GM23248 (cell line): ENCODE measurements at places on chromosomes 16 and 17. TPM values are rescaled to one million over a fixed set of nuclear protein-coding genes. Genes with fewer than 3 reads are reported as not detected.

SDK2 gene
- total RNA-seq = under 0.01 TPM in 1 of 2 replicates, not detected in the other

DNA sequence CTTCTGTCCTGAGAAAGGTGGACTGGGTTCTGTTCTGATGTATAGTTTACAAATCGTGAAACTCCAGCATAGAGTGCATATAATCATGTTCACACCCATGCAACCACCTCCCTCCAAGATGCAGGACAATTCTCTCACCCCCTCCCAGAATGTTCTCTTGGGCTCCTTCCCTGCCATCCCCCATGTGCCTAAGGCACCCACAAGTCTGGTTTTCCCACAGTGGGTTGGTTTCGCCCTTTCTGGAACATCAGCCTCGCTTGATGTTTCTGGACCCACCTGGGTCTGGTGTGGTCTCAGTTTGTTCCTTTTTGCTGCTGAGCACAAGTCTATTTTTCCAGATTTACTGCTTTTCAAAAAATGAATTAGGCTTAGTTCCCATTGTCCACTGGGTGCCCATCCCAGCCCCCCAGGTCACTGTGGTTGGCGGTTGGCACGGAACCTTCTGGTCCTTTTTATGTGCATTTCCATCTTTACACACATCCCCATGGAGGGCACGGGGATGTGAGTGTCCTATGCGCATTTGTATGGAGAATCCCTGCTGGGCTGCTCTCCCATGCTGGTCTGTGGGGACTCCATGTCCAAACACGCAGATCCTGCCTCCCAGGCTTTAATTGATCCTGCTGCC is 19.0 kb downstream of the MAP2K3 start:
- no peaks in the 10 kb centered on the region for H3K4me1 ChIP-seq
- peaks cover 23% of the 10 kb centered on the region for H3K36me3 ChIP-seq
- no peak overlapping the region for H3K4me3 ChIP-seq
- DNase-seq = no peak
- no peak overlapping the region for H3K27ac ChIP-seq
- no peaks in the 10 kb centered on the region for H3K27me3 ChIP-seq

DNA sequence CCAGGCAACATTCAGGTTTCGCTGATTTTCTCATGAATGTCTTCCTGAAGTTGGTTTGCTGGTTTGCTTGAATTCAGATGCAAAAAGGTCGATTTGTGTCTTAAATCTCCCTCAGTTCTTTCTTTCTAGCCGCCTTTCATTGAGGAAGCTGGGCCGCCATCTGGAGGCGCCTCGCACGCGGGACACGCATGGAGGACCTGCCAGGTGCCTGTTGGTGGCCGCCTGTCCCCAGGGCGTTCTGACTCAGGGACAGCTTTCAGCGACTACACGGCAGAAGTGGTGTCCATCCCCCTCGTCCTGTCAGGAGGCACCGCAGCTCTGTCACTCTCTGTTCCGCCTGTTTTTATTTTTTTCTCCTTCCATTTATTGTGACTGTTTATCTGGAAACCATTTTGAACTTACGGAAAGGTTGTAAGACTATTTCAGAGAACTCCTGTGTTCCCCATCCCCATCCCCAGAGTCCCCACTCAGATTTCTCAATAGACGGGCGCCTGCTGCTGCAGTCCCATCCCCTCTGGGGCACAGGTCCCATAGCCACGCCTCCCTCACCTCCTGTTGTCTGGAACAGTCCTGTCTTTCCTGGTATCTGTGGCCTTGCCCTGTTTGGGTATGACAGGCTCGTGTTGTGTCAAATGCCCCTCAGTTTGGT is 33.2 kb downstream of the COX4I1 start:
- peaks cover 47% of the 10 kb centered on the region for H3K27me3 ChIP-seq
- no peak for DNase-seq
- H3K4me1 ChIP-seq = no peaks in the 10 kb centered on the region
- no peak overlapping the region for H3K4me3 ChIP-seq
- H3K27ac ChIP-seq = no peak overlapping the region

CIBAR2 gene
- total RNA-seq = not detected in 2 replicates

DNA sequence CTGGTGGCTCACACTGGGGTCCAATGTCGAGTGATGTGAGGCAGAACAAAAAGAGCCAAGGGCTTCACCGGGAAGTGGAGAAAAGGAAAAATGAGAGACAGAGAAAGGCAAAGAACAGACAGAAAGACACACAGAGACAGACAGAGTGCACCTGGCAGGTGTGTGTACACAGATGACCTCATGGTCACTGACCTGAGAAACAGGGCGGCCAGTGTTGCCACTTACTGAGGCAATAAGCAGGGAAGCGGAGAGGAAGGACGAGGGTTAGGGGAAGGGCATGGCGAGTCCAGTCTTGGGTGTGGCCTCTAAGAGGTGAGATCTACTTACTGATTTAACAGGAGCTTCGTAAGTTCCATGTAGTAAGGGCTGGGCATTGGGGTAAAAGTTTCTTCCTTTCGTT is 7.5 kb downstream of the GINS2 start:
- H3K4me3 ChIP-seq = no peak overlapping the region
- no peak overlapping the region for H3K27ac ChIP-seq
- H3K36me3 ChIP-seq = peaks cover 8% of the 10 kb centered on the region; the same call in 1 of the 2 replicates
- H3K4me1 ChIP-seq = no peaks in the 10 kb centered on the region
- DNase-seq = no peak

- no peaks in the 10 kb centered on the region for H3K27me3 ChIP-seq
- H3K4me1 ChIP-seq = peaks cover 35% of the 10 kb centered on the region
- H3K4me3 ChIP-seq = peak overlapping the region; percentile 34; the same call in 1 of the 2 replicates
- peaks cover 39% of the 10 kb centered on the region for H3K36me3 ChIP-seq
- H3K27ac ChIP-seq = peak overlapping the region; percentile 33
- DNase-seq = peak; percentile 63
Measured at GRCh38 chr17:67358612-67359011, 7.8 kb downstream of the PSMD12 start.

GRCh38 chr17:2636169-2636930 is 42.9 kb downstream of the PAFAH1B1 start:
- no peak overlapping the region for H3K27ac ChIP-seq
- H3K4me1 ChIP-seq = peaks cover 4% of the 10 kb centered on the region; the same call in 1 of the 2 replicates
- H3K27me3 ChIP-seq = no peaks in the 10 kb centered on the region
- no peak for DNase-seq
- no peak overlapping the region for H3K4me3 ChIP-seq

GRCh38 chr17:32520737-32521404 is 34.1 kb downstream of the CDK5R1 start:
- no peaks in the 10 kb centered on the region for H3K27me3 ChIP-seq
- peaks cover 13% of the 10 kb centered on the region for H3K4me1 ChIP-seq

KRT20 gene
- total RNA-seq = not detected in 2 replicates

XYLT2 gene
- total RNA-seq = 43.6 and 70.1 TPM in 2 replicates

SMG6 gene
- 34.9 and 63.1 TPM in 2 replicates for total RNA-seq

GRCh38 chr17:61496174-61496956 is 44.1 kb downstream of the TBX4 start:
- H3K27me3 ChIP-seq = 0 out of 2 replicates have a peak, but pooled peaks cover 5% of the 10 kb centered on the region
- no peak overlapping the region for H3K27ac ChIP-seq
- no peaks in the 10 kb centered on the region for H3K36me3 ChIP-seq
- DNase-seq = no peak

DNA sequence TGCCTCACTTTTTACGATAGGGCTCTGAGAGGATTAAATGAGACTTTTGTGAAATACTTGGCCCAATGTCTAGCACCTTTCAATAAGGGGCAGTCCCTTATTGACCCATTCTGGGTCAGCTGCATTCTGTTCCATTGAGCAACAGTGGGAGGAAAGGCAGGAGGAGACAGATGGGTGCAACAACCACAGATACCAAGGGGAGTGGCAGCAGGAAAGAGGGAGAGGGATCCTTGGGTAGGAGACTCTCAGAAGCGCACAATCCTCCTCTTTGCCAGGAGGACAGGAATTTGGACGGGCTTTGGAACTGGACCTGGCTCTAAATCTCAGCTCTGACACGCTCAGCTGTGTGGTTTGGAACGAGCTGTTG is 3.5 kb downstream of the PIPOX start:
- H3K4me1 ChIP-seq = peaks cover 6% of the 10 kb centered on the region; the same call in 1 of the 2 replicates
- no peaks in the 10 kb centered on the region for H3K36me3 ChIP-seq
- peaks cover 31% of the 10 kb centered on the region for H3K27me3 ChIP-seq
- H3K4me3 ChIP-seq = no peak overlapping the region
- DNase-seq = no peak

DNA sequence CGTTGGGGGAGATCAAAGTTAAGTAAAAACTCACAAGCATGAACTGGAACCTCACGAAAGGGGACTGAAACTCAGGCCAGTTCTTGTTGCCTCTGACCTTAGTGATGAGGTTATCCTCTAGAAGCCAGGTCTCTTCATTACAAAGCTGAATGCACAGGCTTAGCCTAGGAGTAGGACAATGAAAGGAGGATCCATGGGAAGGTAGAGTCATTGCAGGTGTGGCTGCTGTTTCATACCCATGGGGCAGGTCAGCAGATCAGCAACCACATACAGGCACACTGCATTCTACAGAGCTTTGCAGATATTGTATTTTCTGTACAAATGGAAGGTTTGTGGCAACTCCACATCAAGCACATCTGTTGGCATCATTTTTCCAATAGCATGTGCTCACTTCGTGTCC is 341.3 kb upstream of the SOX9 start:
- H3K36me3 ChIP-seq = no peaks in the 10 kb centered on the region
- H3K27me3 ChIP-seq = no peaks in the 10 kb centered on the region
- DNase-seq = no peak
- no peak overlapping the region for H3K27ac ChIP-seq
- peaks cover 7% of the 10 kb centered on the region; the same call in 1 of the 2 replicates for H3K4me1 ChIP-seq

GRCh38 chr16:85209526-85210121 is 97.4 kb upstream of the CIBAR2 start:
- peaks cover 48% of the 10 kb centered on the region for H3K4me1 ChIP-seq
- H3K4me3 ChIP-seq = no peak overlapping the region
- no peaks in the 10 kb centered on the region for H3K27me3 ChIP-seq
- H3K27ac ChIP-seq = peak overlapping the region; percentile 95
- H3K36me3 ChIP-seq = no peaks in the 10 kb centered on the region
- no peak for DNase-seq

GRCh38 chr17:75404731-75405364 is 630 bp downstream of the GRB2 start:
- H3K27me3 ChIP-seq = no peaks in the 10 kb centered on the region
- H3K4me3 ChIP-seq = peak overlapping the region; percentile 89
- no peaks in the 10 kb centered on the region for H3K36me3 ChIP-seq
- peak overlapping the region; percentile 75 for H3K27ac ChIP-seq

- H3K36me3 ChIP-seq = no peaks in the 10 kb centered on the region
- H3K27me3 ChIP-seq = no peaks in the 10 kb centered on the region
- H3K27ac ChIP-seq = no peak overlapping the region
- H3K4me3 ChIP-seq = no peak overlapping the region
- peak; percentile 61 for DNase-seq
Measured at GRCh38 chr17:52027620-52028295, 130.8 kb downstream of the CA10 start.

TAOK2 gene
- 57.7 and 57.9 TPM in 2 replicates for total RNA-seq

GRCh38 chr16:57637020-57637419 is 8.6 kb downstream of the ADGRG1 start:
- no peak overlapping the region for H3K4me3 ChIP-seq
- H3K27ac ChIP-seq = no peak overlapping the region
- no peaks in the 10 kb centered on the region for H3K27me3 ChIP-seq
- H3K36me3 ChIP-seq = no peaks in the 10 kb centered on the region

C17orf67 gene
- total RNA-seq = 1.3 TPM in 1 of 2 replicates, not detected in the other

PIK3R6 gene
- under 0.01 and 0.43 TPM in 2 replicates for total RNA-seq

GRCh38 chr17:16443511-16444257 is 28.3 kb downstream of the TRPV2 start:
- H3K4me3 ChIP-seq = no peak overlapping the region
- H3K27me3 ChIP-seq = no peaks in the 10 kb centered on the region
- no peak for DNase-seq
- peaks cover 25% of the 10 kb centered on the region for H3K4me1 ChIP-seq

GRCh38 chr17:59432657-59433056 is 101.2 kb downstream of the YPEL2 start:
- no peaks in the 10 kb centered on the region for H3K27me3 ChIP-seq
- H3K4me1 ChIP-seq = peaks cover 27% of the 10 kb centered on the region
- H3K36me3 ChIP-seq = no peaks in the 10 kb centered on the region
- H3K27ac ChIP-seq = no peak overlapping the region

DNA sequence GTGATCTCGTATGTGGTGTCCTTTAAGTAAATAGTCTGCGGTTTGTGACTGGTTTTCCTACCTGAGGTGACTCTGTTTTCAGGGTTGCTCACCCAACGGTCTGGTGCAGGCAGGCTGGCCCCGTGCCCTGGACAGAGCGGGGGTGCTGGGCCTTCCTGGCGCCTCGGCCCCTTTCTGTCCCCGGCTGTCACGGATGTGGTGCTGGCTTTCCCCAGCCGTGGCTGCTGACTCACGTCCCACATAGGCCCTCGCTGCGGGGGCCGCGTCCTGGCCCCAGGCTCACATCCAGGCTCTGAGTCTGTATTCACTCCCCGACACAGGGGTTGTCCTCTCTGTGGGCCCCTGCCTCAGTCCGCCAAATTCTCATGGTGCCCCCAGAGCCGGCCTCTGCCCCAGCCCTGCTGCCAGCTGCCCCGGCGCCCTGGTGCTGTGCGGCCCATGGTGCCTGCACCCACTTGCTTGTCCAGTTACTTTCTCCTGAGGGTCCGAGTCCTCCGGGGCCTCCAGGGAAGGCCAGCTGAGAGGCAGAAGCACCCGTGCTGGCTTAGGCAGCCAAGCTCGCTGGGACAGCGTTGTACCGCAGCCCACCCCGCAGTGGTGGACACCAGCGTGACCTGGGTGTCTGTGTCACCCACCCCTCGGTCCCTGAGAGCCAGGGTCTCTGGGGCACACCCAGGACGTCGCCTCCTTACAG is 5.9 kb downstream of the CHMP6 start:
- H3K27me3 ChIP-seq = peaks cover 3% of the 10 kb centered on the region; the same call in 1 of the 2 replicates
- no peak overlapping the region for H3K4me3 ChIP-seq
- no peaks in the 10 kb centered on the region for H3K36me3 ChIP-seq
- H3K27ac ChIP-seq = no peak overlapping the region
- no peak for DNase-seq

HBA2 gene
- total RNA-seq = not detected in 2 replicates

TBC1D3B gene
- not detected in 2 replicates for total RNA-seq

HS3ST3A1 gene
- 85.1 and 99.3 TPM in 2 replicates for total RNA-seq

GRCh38 chr17:74241431-74241830 is 28.1 kb downstream of the TTYH2 start:
- no peaks in the 10 kb centered on the region for H3K36me3 ChIP-seq
- DNase-seq = peak; percentile 20
- 0 out of 2 replicates have a peak, but pooled peaks cover 6% of the 10 kb centered on the region for H3K27me3 ChIP-seq
- H3K4me3 ChIP-seq = no peak overlapping the region
- H3K27ac ChIP-seq = no peak overlapping the region

FSCN2 gene
- total RNA-seq = 2.3 and 3.2 TPM in 2 replicates

IL34 gene
- total RNA-seq = 1.0 TPM in 1 of 2 replicates, not detected in the other

GRCh38 chr16:86826941-86827340 is 248.6 kb downstream of the FOXL1 start:
- H3K4me1 ChIP-seq = no peaks in the 10 kb centered on the region
- no peak overlapping the region for H3K4me3 ChIP-seq
- no peak overlapping the region for H3K27ac ChIP-seq
- H3K27me3 ChIP-seq = peaks cover 90% of the 10 kb centered on the region
- DNase-seq = peak; percentile 13
- H3K36me3 ChIP-seq = no peaks in the 10 kb centered on the region

- H3K36me3 ChIP-seq = no peaks in the 10 kb centered on the region
- H3K27me3 ChIP-seq = 0 out of 2 replicates have a peak, but pooled peaks cover 3% of the 10 kb centered on the region
- peak; percentile 84 for DNase-seq
Measured at GRCh38 chr16:84672276-84673202, 24.2 kb downstream of the KLHL36 start.

RNF157 gene
- total RNA-seq = 4.0 TPM in 1 of 2 replicates, not detected in the other

GRCh38 chr16:56936491-56936890 is 4.5 kb downstream of the HERPUD1 start:
- peak overlapping the region; percentile 41 for H3K27ac ChIP-seq
- DNase-seq = peak; percentile 50
- H3K27me3 ChIP-seq = no peaks in the 10 kb centered on the region
- H3K4me1 ChIP-seq = peaks cover 31% of the 10 kb centered on the region

GRCh38 chr16:66639091-66639885 is 34.8 kb downstream of the CMTM3 start:
- no peak overlapping the region for H3K4me3 ChIP-seq
- no peaks in the 10 kb centered on the region for H3K36me3 ChIP-seq
- peak; percentile 40 for DNase-seq
- no peaks in the 10 kb centered on the region for H3K27me3 ChIP-seq
- peaks cover 16% of the 10 kb centered on the region for H3K4me1 ChIP-seq
